ENCODE measurements at places on chromosomes 1 and 21. TPM values are rescaled to one million over a fixed set of nuclear protein-coding genes. Genes with fewer than 3 reads are reported as not detected.

DNA sequence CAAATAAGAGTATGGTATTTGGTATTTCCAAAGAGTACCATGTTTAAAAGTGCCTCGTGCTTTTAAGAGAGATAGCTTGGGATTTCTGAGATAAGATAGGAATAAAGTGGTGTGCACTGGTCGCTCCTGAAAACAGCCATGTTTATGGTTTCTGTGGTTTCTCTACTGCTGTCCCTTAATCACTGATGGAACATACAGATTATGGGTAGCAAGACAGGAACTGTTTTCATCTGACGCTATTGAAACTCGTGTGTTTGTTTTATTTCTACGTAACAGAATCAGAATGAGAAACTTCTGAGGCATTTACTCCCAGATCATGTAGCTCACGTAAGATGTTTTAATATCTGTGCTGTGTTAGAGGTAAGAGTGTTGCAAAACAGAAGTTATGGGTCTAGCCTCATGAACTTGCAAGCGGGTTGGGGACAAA lies 126.0 kb downstream of the KIAA0319L start:
- DNase-seq, result peak; percentile 5

DNA sequence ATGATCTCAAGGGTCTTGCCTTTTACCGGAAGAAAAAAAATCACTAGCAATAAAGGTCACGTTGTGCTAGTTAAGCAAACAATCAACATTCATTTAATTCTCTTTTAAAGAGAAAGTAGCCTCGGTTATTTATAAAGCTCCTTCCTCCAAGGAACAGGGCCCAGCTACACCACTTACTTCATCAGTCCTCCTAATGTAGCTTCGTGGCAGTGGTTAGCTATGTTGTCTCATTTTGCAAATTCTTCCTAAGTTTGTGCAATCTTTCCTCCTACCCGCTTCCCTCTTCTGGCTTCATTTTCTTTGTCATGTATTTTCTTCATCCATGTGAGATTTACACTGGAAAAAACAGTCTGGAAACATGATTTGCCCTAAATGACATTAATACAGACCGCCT lies 554.2 kb downstream of the NUF2 start:
- DNase-seq, result no peak

- no peak for DNase-seq
These were observed 25.5 kb downstream of the OVGP1 start for GRCh38 chr1:111402083-111402482.

DNA sequence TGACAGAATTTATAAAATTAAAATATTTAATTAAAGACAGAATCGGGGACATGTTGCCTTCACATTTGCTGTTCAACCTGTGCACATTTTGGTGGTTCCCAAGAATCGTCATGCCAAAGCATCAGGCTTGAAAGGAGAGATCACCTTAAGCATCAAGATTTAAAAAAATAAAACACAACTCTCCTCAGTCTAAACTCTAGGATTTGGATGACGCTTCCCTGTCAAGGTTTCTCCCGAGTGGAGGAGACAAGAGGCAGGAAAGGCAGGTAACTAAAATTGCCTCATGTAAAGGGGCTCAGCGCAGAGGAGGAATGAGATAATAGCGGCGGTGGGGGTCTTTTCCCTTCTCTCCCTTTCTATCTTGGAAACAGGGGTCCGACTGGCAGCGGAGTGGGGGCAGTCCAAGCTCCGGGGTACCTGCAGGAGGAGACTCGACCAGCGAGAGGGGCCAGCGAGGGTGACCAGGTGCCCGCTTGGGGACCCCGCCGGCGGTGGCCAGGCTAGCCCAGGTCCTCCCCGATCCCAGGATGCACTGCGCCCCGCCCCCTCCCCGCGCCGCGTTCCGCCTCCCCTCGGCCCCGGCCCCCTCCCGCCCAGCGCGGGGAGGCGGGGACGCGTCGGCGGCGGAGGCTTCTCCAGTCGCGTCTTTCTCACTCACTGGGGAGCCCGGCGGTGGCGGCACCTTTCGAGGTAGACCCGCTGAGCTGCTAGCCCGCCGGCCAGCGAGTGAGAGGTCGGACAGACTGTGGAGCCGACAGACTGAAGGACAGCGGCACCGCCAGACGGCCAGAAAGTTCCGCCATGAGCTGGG lies at the start of gene FNBP1L:
FNBP1L (plus strand) TSS at position 638 of the 811 bp plus-strand sequence; CDS start at position 802, 164 bp downstream.
- peak; percentile 47 for DNase-seq

DNA sequence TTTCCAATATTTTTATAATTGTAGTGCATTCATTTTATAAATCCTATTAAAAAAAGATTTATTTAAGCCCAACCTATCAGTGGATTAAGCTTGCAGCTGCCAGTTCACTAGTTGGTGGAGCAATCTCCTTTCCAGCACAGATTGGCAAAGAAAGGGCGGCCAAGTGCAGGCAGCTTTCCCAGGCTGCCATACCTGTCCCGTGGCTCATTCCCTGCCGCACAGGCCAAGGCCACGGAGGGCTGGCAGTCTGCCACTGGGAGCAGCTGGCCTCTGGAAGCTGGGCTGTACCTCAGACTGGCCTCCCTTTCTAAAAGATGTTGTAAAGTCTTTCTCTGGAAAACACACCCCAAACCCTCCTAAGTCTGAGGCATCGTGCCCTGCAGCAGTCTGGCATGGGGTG lies 74.2 kb downstream of the SIM2 start:
- DNase-seq, result no peak

DNA sequence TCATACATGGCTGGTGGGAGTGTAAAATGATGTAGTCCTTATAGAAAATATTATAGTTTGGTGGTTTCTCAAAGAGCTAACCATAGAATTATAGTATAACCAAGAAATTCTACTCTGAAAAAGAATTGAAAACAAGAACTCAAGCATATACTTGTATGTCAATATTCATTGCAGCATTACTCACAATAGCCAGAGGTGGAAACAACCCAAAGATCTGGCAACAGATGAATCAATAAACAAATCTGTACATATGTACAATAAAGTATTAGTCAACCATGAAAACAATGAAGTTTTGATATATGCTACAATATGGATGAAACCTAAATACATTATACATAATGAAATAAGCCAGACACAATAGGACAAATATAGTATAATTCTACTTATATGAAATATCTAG lies 29.7 kb downstream of the XCL1 start:
- DNase-seq, result no peak

DNA sequence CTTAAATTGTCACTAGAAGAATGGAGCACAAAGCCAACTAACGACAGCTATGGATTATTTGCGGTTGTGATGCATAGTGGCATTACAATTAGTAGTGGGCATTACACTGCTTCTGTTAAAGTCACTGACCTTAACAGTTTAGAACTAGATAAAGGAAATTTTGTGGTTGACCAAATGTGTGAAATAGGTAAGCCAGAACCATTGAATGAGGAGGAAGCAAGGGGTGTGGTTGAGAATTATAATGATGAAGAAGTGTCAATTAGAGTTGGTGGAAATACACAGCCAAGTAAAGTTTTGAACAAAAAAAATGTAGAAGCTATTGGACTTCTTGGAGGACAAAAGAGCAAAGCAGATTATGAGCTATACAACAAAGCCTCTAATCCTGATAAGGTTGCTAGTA lies 13.5 kb downstream of the USP1 start:
- DNase-seq, result no peak

GRCh38 chr1:8477983-8478362 lies 160.1 kb downstream of the SLC45A1 start:
- DNase-seq, result no peak

DNA sequence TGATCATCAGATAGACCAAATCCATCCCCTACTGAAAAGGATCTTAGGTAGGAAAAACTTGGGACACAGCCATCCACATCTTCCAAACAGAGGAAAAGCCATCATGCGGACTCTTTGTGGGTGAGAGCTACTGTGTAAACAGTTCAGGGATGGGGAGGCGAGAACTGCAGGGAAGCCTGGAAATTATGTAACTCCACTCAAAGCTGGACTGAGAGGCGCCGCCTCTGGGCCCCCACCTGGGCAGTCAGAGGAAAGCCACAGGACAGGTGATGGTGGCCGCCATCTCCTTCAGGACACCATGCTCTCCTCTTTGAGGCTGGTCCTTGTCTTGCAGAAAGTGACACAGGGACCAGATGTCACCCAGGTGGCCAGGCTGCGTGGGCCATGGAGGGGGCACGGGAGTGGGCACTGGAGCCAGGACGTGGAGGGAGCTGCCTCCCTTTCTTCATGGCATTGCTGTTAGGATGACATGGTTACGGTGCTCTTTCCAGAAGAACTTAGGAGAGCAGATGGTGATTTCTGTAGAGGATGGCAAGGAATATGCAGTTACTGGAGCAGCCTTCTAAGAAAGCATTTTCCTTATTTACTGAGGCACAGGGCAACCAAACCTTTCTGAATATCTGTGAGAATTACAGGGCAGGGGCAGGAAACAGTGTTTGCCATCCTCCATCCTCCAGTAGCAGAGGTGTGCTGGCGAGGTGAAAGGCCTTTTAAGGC lies 32.0 kb upstream of the TDRD10 start:
- no peak for DNase-seq

DNA sequence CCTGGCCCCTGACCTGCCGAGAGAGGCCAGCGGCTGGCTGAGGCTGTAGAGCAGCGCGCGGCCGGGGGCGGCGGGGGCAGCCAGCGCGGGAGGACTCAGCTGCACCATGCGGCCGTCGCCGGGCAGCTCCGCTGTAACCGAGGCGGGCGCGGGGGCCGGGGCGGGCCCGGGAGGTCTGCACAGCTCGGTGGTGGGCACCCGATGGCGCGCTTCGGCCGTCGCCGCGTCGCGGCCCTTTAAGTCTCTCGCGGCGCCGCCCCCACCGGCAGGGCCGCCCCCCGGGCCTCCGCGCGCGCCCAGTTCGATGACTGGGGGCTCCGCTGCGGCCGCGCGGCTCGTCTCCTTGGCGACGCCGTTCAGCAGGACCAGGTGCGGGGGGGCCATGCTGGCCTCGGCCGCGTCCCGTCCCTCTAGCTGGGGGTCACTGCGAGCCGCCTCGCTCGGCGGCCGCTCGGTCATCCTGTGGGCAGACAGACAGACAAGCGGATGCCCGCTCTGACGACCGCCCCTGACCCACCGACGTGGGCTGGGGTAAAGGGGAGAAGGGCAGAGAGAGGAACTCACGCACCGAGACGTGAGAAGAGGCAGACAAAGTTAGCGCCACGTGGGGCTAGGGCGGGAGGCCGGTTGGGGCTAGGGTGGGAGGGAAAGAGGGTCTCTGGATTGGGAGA lies 6.5 kb downstream of the TAL1 start:
- DNase-seq, result no peak

GRCh38 chr1:246074421-246074820 lies 432.7 kb downstream of the SMYD3 start:
- DNase-seq, result no peak

GRCh38 chr1:165905853-165906252 lies 78.4 kb downstream of the UCK2 start:
- no peak for DNase-seq

GRCh38 chr21:39385299-39386145 lies 36.6 kb upstream of the HMGN1 start:
- peak; percentile 59 for DNase-seq

GRCh38 chr1:162357681-162358266 lies 18.9 kb downstream of the SPATA46 start:
- no peak for DNase-seq

DNA sequence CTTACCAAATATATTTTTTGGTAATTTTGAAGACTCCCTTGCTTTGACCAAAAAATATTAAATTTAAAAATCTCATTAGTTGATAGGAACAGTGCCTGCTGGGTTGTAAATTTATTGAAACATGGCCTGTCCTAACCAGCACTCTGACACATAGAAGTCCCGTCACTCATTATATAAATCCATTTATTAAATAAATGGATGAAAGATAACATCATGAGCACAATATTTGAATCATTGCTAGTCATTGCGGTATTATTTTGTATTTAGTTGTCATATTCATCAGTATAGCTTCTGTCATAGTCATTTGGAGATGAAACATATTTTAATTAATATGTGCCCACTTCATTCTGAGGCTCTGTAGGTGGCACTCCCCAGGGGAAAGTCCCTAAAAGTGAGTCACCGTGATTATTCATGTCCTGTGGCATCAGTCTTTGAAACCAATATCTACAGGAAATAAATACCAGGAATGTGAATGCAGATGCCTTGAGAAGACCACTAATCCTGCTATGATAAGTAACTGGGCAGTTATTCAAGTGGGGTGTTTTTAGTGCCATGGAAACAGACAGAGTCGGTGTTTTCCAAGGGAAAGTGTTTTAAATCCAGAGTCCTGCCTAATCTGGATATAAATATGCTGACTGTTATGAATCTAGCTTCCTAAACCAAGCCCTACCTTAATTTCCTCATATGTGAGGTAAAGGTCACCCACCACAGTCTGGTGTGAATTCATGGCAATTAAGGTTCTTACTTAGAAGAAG lies 302.0 kb downstream of the DUSP10 start:
- peak; percentile 21 for DNase-seq

DNA sequence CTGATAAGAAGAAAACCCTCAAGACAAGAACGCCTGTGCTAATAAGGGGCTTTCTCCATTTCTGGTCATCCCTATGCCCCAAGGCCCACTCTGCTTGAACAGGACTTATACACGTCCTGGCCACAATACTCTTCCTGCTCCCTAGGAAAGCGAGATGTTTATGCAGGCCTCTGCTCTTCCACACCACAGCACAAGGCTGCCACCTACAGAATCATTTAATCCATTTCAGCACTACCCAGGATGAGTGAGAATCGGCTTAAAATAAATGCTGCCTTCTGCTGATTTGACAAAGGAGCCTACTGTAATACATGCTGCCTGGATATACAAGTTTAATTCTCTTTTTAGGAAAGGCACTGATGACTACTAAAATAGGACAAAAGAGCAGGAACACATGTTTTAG lies 29.4 kb downstream of the FRRS1 start:
- no peak for DNase-seq

DNA sequence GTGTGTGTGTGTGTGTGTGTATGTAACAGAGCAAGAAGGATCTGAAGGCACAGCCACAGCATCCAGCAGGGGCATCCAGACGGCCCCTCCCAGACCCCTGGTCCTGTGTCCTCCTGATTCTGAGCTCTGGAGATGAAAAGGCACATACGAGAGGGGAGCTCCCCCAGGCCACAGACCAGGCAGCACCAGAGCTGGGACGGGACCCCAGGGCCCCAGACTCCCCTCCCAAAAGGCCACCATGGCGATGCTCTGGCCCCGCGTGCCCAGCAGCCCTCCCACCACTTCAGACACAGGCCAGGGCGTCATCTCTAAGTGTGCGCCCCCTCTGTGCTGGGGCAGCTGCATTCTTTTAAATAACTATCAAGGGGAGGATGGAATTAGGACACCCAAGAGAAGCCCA lies 245.8 kb downstream of the MATN1 start:
- no peak for DNase-seq

GCSAML gene
- polyA plus RNA-seq, result 0.42 TPM

LCE6A gene
- polyA plus RNA-seq, result not detected

CRP gene
- 7.2 TPM for polyA plus RNA-seq

NTRK1 gene
- 1.0 TPM for polyA plus RNA-seq

AMPD1 gene
- not detected for polyA plus RNA-seq

SH2D2A gene
- 0.70 TPM for polyA plus RNA-seq

CATSPERE gene
- 0.38 TPM for polyA plus RNA-seq

LCE1E gene
- 0.15 TPM for polyA plus RNA-seq

CASP9 gene
- 15.4 TPM for polyA plus RNA-seq

SLFNL1 gene
- 0.24 TPM for polyA plus RNA-seq
